Regular cardiac myocyte (primary cell): ENCODE measurements at places on chromosomes 11 and 22. TPM values are rescaled to one million over a fixed set of nuclear protein-coding genes. Genes with fewer than 3 reads are reported as not detected.

Gene OR51B5
- 0.28 TPM in 1 of 2 replicates, not detected in the other for total RNA-seq

Gene OR52B6
- total RNA-seq, result not detected in 2 replicates

Gene OSBPL5
- 29.7 and 35.5 TPM in 2 replicates for total RNA-seq

Gene ASCL2
- not detected in 2 replicates for total RNA-seq

Gene RBMXL2
- under 0.01 TPM in 1 of 2 replicates, not detected in the other for total RNA-seq

Gene PAX6
- not detected in 2 replicates for total RNA-seq

Gene CDON
- total RNA-seq, result 3.5 and 7.9 TPM in 2 replicates

Gene OR52I1
- not detected in 2 replicates for total RNA-seq

Gene MCHR1
- total RNA-seq, result 0.38 and 2.3 TPM in 2 replicates
